ENCODE measurements at places on chromosomes 2 and 18. TPM values are rescaled to one million over a fixed set of nuclear protein-coding genes. Genes with fewer than 3 reads are reported as not detected.

PUS10 gene
- polyA plus RNA-seq: 12.9 TPM

PRKD3 gene
- polyA plus RNA-seq: 56.3 TPM

EN1 gene
- not detected for polyA plus RNA-seq

WNT6 gene
- 0.30 TPM for polyA plus RNA-seq

UNC80 gene
- polyA plus RNA-seq: 1.8 TPM

RTP5 gene
- polyA plus RNA-seq: not detected

All from right renal pelvis (tissue), 4 donors.